IPS DF 19.7 (cell line): ENCODE measurements at places on chromosomes 5 and 9.

GRCh38 chr9:136721339-136722092 lies 9.1 kb downstream of the DIPK1B start:
- no peak for DNase-seq

- no peak for DNase-seq
These were observed 76.2 kb upstream of the CHD1 start for GRCh38 chr5:99004960-99005359.

DNA sequence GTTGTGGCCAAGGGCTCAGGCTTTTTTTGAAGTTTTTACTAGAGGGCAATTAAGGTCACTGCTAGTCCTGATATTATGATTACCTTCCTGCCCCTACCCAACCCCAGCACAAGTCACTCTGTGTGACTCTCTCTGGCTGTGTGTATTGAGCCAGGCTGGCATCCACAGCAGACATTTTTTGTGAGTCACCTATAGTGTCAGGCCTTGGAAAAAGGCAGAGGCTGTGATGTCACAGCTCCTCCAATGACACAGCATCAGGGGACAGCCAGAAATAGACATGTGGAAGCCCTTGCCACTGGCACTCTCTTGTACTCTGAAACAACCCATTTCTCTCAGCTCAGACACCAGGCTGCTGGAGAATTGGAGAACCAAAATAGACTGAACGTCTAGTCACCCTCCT lies 145.4 kb downstream of the NMUR2 start:
- no peak for DNase-seq

DNA sequence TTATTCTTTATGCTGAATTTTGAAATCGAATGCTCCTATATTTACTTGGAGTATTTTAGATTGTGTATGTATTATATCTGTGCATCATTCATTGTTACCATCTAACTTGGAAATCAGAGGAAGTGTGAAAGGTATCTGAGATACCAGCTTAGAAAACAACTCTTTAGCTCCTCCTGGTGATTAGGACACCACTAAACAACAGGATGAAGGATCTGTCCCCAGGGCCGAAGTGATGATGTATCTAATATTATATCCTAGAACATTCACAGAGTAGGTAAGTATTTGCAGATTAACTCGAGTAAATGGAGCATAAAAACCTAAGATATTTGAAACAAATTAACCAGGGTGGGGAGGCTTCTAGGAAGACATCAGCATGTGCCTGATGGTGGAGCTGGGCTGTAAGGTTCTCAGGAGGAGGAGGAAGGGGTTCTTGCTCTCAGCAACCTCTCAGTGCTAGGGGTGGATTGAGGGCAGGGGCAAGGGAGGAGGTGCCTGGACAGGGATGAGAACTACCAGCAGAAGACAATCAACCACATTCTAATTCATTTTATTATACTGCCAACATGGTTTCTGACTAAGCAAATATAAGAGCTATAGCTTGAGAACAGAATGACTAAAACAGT lies 2.6 kb upstream of the NFIL3 start:
- no peak for DNase-seq

- DNase-seq: no peak
These were observed 24.0 kb upstream of the TNIP1 start for GRCh38 chr5:151104795-151105194.

DNA sequence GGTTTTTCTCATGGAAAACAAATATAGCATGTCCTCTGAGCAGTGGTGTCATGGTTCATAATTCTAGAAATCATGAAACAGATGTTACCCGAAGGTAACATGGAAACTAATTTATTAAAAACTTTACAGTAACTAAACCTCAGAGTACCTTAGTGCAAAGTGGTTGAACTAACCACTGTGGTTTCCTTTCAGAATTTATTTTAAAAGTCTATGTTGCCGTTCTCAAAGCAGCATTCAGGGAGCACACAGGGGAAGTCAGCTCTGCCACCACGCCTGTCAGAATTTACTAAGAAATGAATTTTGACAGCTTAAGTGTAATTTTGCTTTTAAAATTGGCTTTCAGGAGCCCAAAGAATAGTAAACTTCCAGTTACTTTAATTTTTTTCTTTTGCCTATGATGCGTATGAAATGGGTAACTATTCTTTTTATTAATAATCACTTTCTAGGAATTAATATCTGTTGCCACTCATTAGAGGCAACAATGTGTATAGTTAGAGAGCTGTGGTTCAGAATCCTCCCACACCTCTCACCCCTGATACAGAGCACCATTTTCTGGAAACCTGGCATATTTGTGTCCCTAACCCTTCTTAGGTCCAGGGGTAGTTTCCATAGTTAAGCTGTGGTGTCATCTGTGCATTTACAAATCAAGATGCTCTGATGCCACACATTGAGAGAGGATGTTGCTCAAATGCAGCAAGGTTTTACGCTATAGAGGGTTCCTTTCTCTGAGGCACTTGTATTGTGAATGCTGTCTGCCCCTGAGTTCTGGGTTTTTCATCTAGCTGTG lies 202.6 kb downstream of the ZSWIM6 start:
- DNase-seq: no peak

DNA sequence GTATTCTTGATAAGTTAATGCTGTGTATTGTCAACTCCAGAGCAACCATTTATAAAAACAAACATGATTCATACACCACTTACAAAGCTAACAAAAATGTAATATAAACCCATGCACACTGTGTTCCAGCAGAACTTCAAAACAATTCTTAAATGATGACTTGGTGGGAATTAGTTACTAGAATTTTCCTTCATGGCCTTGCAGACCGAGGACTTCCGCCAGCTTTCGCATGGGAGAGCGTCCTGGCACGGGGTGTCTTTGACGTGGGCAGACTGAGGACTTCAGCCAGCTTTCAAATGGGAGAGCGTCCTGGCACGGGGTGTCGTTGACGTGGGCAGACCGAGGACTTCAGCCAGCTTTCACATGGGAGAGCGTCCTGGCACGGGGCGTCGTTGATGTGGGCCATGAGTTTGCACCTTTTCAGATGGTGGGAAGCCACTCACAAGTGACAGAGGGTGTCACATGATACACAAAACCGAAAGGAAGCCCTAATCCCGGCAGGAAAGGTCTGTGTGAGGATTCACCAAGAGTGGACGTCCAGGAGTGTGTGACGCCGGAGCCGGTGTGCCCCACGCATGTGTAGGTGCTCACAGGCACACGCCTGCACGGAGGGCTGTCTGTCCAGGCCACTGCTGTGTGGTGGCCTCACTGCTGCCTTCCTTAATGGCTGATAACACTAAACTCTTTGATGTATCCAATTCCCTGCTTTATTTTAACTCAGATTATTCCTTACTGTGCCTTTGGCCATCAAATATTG lies 211.3 kb upstream of the IRX4 start:
- no peak for DNase-seq

- DNase-seq: no peak
These were observed 105.4 kb downstream of the DCP2 start for GRCh38 chr5:113081881-113082546.

- no peak for DNase-seq
These were observed 173.9 kb upstream of the ZNF462 start for GRCh38 chr9:106689089-106689488.

DNA sequence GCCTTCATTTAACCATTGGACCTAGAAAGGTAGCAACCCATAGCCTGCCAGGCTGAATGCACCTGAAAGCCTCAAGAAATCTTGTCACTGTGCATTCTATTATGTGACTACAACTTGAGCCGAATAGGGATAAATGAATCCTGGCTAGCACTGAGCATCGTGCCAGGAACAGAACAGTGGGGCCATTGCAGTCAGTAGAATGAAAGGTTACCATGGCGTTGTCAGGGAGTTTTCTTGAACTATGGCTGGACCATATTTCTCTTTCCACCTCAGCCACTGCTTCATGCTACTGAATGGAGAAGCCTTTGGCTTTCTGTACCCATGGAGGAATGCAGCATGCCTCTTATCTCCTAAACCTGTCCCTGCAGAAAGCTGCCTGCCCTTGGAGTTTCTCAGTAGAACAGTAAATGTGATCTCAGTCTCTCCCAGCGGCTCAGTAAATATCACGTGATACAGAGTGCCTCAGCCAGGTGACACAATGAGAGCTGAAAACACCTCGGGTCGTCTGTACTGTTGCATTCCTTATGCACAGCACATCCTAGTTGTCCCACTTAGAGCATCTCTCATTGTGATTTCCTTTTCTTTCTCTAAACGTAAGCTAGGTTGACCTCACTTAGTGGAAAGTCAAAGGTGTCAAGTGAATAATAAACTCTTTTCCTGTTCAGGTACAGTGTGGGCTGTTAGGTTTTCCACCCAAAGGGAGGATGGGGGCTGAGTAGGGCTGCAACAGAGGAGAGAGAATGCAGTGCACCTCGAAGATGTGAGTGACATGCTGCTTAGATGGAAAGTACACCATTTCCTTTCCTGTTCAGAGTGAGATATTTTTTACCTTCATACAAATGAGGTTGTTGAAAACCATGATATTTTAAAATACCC lies 115.3 kb downstream of the MACIR start:
- DNase-seq: no peak

DNA sequence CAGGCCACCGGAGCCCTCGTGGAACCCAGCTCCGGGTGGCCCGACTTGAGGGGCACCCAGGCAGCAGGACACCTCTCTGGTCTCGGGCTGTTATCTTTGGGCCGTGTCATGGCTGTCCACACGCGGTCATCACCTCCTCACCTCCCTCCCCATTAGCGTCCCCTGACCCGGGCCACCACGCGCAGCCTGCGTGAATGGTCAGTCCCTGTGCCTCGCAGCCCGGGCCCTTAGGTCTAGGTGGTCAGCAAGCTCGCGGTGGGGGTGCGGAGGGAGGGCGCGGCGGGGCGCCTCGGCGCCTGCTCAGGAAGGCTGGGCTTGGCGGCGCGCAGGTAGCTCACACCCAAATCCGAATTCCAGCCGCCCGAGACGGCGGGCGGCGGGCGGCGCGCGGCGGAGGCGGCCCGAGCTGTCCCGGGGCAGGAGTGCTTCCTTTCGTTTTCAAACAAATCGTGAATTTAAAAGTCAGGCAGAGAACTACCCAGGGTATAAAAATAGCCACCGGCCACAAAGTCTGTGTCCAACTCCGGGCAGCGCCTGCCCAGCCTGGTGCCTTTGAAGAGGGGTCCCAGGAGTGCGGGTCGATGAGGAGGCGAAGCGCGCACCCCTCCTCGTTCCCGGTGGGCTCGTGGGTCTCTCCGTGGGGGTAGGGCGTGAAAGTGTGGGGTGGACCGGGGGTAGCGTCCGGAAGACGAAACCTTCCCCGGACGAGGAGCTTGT lies 1.0 kb upstream of the RXRA start:
- DNase-seq: no peak

DNA sequence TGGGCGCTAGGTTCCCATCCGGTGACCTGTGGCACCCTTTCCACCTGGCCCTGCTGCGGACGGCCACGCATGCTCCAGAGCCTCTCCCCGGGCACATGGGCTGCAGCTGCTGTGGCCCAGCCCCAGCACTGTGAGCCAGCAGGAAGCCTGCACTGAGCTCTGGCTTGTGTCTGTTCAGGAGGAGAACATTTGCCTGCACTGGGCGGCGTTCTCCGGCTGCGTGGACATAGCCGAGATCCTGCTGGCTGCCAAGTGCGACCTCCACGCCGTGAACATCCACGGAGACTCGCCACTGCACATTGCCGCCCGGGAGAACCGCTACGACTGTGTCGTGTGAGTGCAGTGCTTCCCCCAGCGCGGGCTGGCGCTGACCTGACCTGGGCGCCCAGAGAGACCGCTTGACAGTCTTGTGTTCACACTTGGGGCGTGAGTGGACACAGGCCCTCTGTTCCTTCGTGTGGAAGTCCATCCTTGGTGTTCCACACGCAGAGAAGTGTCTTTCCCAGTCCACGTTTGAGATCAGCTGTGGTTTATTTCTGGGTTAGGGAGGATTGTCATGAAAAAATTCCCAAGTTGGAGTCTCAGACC lies 66.2 kb upstream of the CACNA1B start:
- DNase-seq: no peak

- no peak for DNase-seq
These were observed 69.6 kb downstream of the PTPDC1 start for GRCh38 chr9:94153905-94154304.

DNA sequence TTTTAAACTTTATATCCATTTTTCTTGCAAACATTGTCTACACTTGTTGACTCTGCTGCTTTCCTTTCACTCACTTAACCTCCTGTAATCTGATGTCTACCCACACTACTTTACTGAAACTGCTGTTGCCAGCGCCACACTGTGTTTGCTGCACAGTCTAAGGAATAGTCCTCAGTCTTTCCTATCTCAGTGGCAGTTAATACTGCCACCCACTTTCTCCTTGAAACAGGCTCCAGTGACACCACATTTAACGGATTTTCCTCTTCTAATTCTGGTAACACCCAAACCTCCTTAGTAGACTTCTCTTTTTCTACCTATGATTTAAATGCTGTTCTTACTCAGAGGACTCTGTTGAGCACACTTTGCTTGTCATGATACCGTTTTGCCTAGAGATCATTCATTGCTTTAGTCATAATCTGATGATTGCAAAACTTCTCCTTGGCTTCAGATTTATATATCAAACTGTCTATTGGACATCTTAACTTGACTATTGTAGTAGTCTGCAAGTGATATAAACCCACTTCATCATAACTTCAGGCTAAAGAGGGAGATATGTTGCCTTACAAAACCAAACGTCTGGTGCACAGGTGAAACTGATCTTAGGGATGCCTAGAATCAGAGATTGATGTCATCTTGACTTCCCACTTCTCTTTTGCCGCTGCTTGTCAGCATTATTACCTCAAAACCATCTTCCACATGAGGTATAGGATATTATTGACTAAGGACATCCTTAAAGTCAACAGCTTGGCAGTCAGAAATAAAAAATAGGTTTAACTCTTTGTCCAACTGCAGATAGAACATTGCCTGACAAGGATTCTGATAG lies 94.1 kb downstream of the CDC42SE2 start:
- DNase-seq: no peak

DNA sequence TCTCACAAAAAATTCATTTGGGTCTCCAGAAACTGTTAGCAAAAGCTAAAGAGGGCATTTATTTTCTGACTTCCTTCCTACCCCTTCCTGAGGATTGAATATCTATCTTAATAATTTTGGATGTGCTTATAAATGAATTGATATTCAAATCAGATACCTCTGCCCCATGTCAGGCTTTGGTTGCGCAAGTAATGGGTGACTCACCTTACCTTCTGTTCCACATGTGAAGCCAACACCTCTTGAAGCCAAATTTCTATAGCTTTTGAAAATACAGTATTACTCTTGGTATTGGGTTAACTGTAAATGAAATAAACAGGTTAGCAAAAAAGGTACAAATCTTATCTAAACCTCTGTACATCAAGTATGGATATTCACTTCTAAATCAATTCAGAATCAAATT lies 122.0 kb downstream of the PRDM6 start:
- no peak for DNase-seq
